Stimulated activated CD4-positive, alpha-beta T cell treated with anti-CD3 and anti-CD28 coated beads, Interleukin-2, amount 100 ng/mL, for 4 hours (primary cell): ENCODE measurements at places on chromosomes 7 and 10.

GRCh38 chr10:91271886-91272285, 51.4 kb downstream of the PCGF5 start:
- no peak for DNase-seq

GRCh38 chr7:55336540-55336939, 28.6 kb upstream of the LANCL2 start:
- no peak for DNase-seq

DNA sequence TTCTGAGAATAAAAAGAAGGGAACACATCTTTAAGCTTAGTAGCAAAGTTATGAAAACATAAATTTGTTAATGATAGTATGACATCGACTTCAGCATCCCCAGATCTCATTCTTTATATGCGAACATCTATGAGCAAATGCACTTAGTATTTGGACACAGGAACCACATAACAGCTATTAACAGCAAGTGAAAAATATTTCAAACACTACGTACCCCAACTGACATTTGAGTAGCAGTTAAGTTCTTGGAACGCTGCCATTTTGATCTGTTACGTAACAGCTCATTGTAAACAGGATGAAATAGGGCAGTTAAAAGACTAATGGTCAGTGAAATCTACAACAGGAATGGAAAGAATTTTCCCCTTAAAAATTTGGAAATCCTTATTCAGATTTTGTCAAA, 428.9 kb downstream of the TNS3 start:
- DNase-seq: no peak

DNA sequence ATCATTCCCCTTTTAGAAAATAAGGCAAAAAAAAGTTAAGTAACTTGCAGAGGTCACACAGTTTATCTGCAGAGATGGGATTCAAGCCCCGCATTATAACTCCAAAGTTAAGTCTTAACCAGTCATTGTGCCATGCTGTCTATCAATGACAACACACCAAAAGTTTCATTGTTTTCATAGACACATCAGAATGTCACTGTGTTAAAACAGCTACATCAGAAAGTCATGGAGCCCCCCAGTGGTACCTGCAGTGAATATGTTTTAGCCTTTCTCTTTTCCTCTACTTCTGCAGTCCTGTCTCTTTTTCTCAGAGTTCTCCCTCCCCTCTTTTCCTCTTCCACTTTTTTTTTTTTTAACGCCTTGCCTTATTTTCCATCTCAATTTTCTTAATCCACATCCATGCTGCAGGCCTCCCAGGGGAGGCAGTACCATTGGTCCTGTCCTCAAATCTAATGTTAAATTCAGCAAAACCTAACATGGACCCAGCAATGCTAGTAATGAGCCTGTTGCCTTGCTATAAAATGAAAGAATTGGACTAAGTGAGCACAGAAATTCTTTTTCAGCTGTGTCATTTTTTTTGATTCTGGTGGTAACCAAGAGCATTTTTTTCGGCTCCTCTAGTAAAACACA, 3.8 kb upstream of the NRCAM start:
- DNase-seq: no peak

- no peak for DNase-seq
These were observed 28.4 kb upstream of the CBLL1 start for GRCh38 chr7:107715531-107715930.

DNA sequence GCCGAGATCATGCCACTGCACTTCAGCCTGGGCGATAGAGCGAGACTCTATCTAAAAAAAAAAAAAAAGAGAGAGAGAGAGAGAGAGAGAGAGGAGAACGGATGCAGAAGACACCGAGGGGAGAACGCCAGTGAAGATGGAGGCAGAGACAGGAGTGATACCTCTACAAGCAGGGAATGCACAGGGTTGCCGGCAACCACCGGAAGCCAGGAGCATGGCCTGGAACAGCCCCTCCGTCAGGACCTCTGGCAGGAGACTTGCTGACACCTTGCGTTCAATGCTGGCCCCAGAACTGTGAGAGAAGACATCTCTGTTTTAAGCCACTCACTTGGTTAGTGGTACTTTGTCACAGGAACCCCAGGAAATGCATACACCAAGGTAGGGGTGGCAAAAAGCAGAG, 38.1 kb upstream of the DUSP5 start:
- DNase-seq: no peak

GRCh38 chr10:99531026-99531695, 1.6 kb upstream of the NKX2-3 start:
- DNase-seq: no peak

- DNase-seq: no peak
These were observed 189.9 kb upstream of the PDE1C start for GRCh38 chr7:32259931-32260596.

DNA sequence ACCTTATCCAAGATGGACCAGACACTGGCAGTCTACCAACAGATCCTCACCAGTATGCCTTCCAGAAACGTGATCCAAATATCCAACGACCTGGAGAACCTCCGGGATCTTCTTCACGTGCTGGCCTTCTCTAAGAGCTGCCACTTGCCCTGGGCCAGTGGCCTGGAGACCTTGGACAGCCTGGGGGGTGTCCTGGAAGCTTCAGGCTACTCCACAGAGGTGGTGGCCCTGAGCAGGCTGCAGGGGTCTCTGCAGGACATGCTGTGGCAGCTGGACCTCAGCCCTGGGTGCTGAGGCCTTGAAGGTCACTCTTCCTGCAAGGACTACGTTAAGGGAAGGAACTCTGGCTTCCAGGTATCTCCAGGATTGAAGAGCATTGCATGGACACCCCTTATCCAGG, 13.4 kb downstream of the LEP start:
- DNase-seq: no peak

- no peak for DNase-seq
These were observed 23.7 kb downstream of the ZNF775 start for GRCh38 chr7:150402671-150403321.

DNA sequence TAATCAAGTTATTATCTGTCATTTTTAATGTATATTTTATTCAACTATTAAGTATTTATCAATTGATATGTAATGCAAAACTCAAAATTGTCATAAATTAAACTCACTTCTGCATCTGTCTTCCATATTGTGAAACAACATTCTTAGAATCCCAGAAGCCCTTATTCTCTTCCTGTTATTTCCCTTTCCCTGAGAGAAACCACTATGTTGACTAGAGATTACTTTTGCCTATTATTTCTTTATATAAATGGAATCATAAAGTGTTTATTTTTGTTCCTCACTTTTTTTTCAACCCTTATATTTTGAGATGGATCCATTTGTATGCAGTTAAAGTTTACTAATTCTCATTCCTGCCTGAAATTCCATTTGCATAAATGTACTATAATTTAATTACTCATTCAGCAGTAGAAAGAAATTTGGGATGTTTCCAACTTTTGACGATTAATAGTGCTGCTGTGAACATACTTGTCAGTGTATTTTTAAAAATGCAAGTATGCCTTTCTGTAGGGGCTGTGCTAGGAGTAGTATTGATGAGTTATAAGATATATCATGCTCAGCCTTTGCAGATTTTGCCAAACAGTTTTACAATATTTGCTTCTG, 211.2 kb downstream of the SEMA3D start:
- DNase-seq: no peak

DNA sequence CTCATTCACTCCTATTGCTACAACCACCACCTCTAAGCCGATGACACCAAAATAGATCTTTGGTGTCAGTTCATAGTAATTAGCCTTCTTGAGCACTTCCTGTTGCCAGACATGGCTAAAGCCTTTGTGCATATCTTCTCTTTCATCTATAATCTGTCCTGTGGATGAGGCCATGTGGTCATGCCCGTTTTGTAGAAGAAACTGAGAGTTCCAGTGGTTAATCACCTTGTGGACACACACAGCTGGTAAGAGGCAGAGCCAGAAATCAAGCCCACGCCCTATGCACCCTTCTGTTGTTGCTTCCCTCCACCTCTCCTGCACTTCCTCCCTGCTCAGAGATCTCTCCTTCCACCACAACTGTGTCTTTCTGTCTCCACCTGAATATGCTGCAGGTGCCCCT, 285.1 kb upstream of the PFKP start:
- no peak for DNase-seq

DNA sequence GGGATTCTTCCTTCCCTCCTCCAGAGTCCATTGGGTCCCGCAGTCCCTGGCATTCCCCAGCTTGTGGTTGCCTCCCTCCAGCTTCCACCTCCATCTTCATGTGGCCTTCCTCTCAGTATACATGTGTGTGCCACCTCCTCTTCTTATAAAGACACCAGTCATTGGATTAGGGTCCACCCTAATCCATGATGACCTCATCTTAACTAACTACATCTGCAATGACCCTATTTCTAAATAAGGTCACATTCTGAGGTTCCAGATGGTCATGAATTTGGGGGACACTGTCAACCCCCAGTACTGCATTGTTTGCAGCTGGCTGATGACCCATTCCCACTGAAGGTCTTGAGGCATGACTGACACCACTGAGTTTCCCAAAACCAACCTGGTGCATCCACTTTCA, 99.0 kb downstream of the PTPRE start:
- DNase-seq: no peak

- no peak for DNase-seq
These were observed 166.2 kb upstream of the FAM3C start for GRCh38 chr7:121562259-121562658.

- no peak for DNase-seq
These were observed 60.3 kb downstream of the COBL start for GRCh38 chr7:51256209-51256781.

- no peak for DNase-seq
These were observed 156.3 kb downstream of the PTEN start for GRCh38 chr10:88019753-88020152.

- no peak for DNase-seq
These were observed 114.6 kb upstream of the LYZL2 start for GRCh38 chr10:30744106-30744505.

DNA sequence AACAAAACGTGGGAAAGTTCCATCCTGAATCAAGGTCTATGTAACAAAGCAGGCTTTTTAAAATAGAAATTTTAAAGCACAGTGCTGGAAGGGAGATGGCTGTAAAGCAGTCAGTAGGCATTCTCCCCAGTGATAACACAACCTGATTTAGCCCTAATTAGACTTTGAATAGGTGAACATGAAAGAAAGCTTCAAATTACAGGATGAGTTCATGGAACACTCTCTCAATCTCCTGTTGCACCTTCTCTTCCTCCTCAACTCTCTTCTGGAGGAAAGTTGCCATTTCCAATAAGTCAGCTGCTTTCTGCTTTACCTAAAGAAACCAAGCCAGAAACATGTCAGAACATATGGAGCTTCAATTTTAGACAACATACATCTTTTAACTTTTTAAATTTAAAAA, 20.1 kb downstream of the SFR1 start:
- DNase-seq: no peak

GRCh38 chr7:22771194-22771871, 44.3 kb downstream of the IL6 start:
- no peak for DNase-seq

GRCh38 chr10:60734226-60734625, 44.1 kb upstream of the CDK1 start:
- no peak for DNase-seq

DNA sequence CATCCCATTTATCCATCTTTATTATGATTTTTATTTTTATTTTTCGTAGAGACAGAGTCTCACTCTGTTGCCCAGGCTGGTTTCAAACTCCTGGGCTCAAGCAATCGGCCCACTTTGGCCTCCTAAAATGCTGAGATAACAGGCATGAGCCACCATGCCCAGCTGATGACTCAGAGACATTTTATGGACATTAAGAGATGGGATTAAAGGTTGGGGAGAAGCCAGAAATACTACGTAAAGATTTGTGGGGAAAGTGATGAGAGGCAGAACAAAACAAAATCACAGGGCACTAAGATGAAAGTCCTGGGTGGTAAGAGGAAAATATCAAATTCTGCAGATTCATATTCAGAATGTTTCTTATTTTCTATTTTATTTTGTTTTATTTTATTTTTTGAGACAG, 7.6 kb downstream of the WNT8B start:
- no peak for DNase-seq

DNA sequence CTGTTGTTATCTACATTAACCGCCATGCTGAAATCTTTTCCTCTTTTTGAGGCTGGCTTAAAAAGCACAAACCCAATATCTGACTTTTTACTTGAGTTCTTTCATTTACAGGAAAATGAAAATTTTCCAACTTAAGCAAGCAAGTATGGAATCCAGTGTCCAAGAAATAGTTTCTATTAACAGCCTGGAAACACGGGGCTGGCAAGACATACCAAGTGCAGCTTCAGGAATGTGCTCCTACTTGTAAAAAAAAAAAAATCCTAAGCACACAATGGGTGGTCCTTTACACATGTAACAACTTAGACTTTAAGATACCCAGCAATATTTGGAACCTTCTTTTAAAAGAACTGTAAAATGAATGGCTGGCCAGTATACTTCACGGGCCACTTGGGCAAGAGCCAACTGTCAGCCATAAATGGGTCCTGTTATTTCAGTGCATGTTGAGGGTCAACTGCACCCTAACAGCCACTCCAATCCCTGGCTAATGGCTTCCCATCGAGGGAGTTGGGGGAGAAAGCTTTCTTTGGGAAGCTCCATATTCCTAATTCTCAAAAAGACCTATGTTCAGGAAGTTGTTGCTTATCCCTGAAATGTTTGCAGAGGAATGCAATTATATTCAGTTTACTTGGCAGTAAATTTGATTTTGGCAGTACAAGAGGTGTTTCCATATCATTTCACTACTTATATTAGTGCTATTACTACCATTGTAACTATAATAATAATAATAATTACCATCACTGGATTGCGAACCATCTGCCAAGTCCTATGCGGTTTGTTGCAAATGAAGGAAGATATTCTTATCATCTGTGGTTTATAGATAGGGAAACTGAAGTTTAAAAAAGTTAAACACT, 236.4 kb upstream of the TMEM72 start:
- no peak for DNase-seq

GRCh38 chr7:105759670-105760550, 116.5 kb downstream of the ATXN7L1 start:
- DNase-seq: peak; percentile 7

DNA sequence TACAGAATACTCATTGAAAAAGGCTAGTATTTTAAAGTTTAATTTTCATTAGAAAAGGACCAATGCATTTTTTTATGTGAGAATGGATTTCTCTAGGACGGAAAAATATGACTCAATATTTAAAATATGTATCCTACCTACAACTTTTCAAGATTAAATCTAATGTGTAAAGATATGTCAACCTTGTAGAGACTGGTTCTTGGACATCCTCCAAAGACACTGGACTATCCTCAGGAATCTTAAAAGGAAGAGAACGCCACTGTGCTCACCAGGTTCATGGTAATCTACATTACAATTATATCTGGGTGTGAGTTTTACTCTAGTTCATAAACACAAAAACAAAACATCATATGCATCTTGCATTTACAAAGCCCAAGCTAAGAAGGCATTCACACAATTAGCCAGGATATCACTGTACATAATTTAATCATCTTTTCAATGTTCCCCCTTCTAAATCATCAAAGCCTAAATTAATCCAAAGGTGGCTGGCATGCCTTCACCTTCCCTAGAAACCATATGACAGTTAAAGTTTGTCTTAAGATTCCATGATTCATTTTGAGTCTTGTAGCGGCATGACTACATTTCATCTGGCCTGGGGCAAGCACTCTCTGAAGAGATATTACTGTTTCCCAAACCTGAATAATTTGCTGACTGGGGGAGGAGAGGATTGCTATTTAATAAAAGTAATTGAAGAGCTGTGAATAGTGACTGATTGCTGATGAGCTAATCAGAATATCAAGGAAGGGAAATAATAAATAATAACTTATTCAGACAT, 12.0 kb downstream of the SGCE start:
- no peak for DNase-seq
